CD4-positive, alpha-beta T cell treated with Interleukin-4 for 1 hour (primary cell): ENCODE measurements at places on chromosomes 7 and 10.

- DNase-seq = no peak
Measured at GRCh38 chr10:77524281-77524711, 113.3 kb downstream of the KCNMA1 start.

DNA sequence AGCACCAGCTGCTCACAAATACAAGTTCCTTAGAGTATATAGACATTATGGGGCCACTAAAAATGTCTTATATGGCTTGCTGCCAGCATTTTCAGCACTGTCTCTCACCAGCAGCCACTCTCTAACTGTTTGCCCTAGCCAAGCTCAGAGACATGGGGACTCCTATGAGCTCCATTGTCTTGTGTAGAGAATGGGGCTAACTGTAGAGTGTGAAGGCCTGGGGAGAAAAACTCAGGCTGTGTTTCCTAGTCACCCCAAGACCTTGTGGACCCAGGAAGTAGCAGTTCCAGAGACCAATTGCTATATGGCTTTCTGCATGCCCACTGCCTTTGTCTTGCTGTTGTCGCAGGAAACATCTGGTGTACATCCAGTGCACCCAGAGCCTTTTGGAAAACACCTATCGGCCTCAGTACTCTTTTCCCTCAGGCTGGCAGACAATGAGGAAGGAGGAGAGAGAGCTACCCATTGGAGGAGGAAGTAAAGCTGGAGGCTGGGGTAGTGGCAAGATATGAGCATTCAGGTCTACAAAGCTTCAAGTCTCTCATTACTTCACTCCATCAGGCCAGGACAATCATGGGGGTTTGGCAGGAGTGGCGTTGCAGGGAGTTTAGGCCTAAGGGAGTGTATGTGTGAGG is 28.4 kb downstream of the ENTPD1 start:
- DNase-seq = peak; percentile 26

DNA sequence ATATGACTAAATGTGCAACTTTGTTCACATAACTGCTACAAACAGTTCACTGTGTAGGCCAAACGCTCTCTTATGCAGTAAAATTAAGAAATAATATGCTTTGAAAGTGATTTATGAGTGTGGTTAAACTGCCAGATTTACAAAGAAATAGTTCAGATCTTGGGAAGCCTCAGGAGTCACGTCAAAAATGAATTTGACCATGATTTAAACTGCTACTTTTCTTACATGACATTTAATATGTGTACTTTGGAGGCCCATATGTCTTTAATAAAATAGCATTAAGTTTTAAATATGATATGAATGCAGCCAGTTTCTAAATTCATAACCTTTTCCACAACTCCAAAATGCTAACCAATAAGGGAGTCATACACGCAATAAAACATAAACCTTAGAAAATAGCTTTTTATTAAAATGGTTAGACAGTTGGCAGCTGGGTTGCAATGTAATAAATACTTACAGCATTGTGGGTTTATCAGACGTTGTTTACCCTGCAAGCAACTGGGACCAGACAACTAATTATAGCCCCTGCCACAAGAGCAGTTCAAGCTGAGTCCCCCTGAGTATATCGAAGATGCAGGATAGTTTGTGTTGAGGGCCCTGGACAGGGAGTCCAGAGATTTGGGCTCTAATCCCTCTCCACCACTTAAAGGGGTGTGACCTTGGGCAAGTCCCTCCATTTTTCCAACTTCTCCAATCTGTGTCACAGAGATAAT is 640.4 kb downstream of the LRMDA start:
- no peak for DNase-seq

GRCh38 chr10:2978111-2978510 is 89.2 kb upstream of the PFKP start:
- DNase-seq = peak; percentile 14

DNA sequence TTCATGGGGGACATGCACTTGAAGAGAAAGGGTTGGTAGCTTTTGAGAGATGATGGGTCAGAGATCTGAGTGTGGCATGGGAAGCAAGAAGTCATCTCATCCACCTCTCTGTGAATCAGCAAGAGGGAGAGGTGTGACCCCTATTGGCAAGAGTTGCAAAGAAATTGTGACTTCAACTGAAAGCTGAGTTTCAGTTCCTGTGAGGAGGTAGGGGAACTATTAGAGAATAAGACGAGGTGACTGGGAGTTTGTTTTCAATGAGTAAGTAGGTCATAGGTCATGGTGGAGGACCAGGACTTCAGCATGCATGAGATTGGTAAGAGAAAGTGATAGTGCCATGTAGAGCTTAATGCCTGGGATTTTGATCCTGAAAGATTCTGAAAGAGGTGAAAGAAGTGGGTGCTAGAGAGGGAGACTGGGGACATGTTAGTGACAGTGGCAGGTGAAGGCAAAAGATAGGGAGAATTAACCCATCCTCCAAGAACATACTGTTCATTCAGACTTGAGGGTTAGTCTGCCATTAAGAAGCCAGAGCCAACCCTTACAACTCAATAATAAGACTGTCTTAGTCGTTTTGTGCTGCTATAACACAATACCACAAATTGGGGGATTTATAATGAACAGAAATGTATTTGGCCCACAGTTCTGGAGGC is 75.5 kb upstream of the CAPZA2 start:
- DNase-seq = peak; percentile 22

DNA sequence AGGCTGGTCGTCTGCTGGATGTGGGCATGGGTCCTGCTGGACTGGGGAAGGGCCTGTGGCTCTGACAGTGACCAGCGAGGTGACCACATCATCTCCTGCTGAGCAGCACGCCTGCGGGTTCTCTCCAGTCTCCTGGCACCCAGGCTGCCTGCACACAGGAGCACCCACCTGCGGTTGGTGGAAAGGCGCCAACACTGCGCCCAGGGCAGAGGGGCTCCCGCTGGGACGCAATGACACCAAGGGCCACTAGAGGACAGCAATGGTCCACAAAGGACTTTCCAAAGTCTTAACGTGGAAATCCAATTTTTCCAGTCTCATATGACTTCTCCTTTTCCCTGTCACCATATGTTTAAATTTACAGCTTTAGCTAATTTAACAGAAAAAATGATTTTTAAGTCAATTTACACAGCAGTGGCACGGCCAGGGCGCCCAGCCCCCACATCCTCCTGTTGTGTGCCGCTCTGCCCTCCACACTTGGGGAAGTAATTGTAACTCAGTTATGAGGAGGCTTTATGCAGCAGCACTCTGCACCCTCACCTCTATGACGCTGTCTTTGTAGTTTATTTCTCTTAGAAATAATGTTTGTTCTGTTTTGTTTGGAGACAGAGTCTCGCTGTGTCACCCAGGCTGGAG is 38.1 kb downstream of the CFAP46 start:
- DNase-seq = peak; percentile 8

DNA sequence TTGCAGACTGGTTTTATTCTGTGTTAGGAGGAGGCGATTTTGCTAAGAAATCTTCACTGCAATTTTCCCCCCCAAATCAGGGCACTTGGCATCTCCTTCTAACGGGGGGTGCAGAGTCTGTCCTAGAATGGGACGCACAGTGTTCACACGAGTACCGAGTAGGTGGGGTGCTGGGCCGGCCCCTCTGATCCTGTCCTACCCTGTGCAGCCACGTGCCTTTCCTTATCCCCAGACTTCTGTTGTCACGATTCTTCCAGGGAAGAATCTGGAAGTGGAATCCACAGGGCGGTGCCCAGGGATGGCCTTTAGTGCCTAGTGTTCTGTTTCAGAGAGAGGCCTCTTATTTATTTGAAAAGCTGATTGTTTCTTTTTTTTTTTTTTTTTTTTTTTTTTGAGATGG is 16.4 kb downstream of the CUX1 start:
- no peak for DNase-seq

- no peak for DNase-seq
Measured at GRCh38 chr10:51770709-51771108, 71.3 kb upstream of the CSTF2T start.

DNA sequence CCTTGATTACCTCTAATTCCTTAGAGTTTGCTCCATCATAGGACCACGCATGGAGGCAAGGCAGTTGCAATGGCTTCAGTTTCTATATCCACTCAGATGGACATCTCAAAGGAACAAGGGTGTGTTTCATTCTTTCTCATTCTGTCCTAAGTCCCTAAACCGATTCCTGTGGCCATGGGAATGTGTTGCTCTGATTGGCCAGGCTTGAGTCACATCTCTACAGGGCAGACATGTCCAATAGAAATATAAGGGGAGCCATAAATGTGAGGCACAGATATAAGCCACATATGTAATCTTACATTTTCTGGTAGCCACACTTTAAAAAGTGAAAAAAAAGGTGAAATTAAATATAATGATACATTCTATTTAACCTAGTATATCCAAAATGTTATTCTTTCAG is 16.9 kb upstream of the DLD start:
- DNase-seq = no peak

GRCh38 chr7:46791188-46791587 is 790.7 kb downstream of the TNS3 start:
- DNase-seq = no peak

DNA sequence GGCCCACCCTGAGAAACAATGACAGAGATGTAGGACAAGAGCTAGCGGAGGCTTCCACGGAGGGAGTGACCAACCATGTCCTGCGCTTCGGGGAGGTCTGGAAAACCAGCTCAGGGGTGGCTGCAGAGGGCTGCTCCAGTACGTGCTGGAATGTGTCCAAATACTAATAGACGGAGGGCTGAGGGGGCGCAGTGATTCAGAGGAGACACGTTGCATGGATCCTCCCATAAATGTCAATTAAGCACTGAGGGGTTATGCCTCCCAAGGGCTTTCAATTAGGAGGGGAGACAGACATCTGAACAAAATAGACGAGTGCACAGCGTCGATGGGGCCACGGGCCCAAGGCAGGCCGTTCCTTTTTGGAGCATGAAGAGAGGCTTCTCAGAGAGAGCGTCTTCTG is 51.0 kb upstream of the NPS start:
- DNase-seq = no peak

GRCh38 chr7:81233208-81233940 is 314.5 kb upstream of the SEMA3C start:
- no peak for DNase-seq

DNA sequence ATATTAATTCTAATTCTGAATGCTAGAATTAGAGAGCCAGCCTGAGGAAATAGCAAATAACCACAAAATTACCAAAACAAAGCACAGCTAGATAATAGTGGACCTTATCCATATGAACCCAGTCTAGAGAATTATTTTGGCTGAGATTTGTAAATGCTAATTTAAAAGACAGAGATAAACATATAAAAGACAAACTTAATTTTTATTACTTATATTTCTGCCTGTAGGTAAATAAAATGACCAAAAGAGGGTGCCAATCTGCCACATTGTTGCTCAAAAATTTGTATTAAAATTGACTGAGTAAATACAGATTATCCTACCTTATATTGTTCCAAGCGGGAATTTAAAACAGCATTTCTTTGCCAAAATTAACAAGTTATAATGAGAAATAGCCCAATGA is 20.2 kb downstream of the RTKN2 start:
- DNase-seq = no peak

DNA sequence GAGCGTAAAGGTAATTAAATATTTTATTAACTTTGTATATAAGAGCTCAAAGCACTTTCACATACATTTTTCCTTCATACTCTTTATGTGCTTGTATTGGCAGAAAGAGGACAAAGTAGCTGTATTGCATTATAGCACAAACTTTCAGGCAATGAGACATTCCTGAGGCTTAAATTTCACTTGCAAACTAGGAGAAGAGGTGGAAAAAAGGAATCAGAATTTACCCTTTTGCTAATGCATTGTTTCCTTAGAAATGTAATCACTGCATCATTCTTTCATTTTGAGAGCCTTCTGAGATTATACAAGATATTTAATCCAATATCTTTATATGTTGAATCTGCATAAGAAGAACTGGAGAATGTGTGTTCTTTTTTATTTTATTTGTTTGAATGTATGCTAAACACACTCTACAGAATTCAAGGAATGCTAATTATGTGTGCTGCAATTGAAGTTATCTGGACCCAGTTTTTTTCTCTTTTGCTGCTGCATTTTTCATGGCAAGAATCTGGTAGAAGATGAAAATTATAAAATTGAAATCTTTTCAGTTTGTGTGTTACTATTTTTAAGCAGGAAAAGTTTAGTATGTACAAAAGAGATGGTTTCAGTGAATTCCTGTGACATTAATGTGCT is 185.1 kb downstream of the NXPH1 start:
- DNase-seq = no peak

DNA sequence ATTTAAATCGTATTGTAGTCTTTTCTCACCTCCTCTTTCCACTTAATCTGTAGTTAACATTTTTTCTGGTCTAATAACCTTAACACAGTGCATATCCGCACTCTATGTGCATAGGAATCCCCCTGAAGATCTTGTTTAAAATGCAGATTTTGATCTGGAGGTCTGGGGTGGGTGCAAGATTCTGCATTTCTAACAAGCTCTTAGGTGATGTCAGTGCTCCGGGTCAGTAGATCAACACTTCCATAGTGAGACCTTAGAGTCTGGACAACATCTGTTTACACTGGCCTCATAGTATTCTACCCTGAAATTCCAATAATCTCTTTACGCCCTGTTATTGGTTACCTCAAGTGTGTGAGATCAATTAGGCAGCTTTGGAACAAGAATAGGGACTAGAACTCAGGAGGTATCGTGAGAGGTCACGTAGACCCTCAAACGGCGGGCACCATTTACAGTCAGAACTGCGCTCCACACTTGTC is 434 bp upstream of the PLEKHA8 start:
- no peak for DNase-seq

DNA sequence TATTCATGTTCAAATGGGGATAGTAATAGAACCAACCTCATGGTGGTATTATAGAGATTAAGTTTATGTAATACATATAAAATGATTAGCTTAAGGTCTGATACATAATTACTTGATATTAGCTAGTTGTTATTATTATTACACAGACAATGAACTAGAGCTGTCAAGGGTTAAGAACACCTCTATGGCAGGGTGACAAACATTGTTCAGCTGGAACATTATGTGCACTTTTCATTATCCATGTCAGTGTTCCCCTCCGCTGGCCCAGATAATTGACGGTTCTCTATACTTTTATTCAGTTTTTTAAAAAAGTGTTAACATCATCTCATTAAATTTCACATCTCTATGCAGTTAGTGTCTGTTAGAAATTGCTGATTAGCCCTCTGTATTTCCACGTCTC is 142.1 kb downstream of the CDK14 start:
- no peak for DNase-seq

DNA sequence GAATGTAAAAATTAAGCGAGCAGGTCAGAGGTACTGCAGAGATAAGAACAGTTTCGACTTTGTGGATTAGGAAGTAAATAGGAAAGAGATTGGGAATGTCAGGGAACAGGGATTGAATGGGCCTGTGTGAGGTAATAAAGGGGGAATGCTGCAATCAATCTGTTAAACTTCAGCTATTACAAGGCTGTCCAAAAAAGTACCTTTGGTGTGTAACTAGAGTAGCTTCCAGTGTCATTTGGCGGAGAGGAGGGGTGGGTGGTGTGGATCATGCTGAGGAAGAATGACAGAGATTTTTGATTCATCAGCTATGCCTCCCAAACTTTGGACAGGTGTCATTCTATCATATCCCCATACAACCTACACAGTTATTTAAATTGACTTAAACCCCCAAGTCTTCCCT is 128.2 kb upstream of the RHEB start:
- no peak for DNase-seq

- no peak for DNase-seq
Measured at GRCh38 chr10:49350846-49351532, 44.9 kb downstream of the DRGX start.

GRCh38 chr7:6294839-6295238 is 22.4 kb upstream of the CYTH3 start:
- no peak for DNase-seq
